ENCODE measurements at places on chromosomes 5 and 9.

GRCh38 chr9:6049798-6050197 is 34.4 kb upstream of the RANBP6 start:
- DNase-seq = peak; percentile 12

- DNase-seq = no peak
Observed at GRCh38 chr5:124790895-124791732, 44.7 kb upstream of the ZNF608 start.

DNA sequence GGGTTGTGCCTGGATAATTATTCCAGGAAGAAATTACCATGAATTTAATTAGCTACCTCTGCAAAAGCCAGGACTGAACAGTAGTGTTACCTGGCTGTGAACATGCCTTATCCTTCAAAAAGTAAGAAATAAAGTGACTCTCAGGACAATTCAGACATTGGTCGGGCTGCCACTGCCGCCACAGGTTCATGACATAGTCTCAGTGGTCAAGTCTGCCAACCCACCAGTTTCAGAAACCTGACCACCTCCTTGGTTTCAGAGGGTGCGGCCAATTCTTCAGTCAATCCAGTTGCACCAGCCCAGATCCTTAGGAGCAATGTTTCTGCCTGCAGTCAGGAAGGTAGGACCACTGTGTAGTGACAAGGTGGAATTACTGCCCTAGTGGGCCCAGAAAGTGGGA is 593.1 kb upstream of the DAB2 start:
- no peak for DNase-seq

GRCh38 chr5:14431534-14431933 is 150.1 kb upstream of the OTULINL start:
- no peak for DNase-seq

DNA sequence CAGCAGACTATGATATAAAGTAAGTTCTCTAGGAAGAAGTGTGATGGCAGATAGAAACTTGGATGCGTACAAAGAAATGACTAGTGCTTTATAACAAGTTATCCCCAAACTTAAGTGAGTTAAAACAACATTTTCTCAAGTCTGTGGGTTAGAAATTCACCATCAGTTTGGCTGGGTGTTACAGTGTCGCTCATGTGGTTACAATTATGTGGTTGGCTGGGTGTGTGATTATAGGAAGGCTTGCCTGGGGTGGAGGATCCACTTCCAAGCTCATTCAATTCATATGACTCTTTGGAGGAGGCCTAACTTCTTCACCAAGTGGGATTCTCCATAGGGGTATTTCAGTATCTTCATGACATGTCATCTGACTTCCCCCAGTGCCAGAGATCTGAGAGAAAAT is 10.3 kb upstream of the C9orf40 start:
- peak; percentile 15 for DNase-seq

DNA sequence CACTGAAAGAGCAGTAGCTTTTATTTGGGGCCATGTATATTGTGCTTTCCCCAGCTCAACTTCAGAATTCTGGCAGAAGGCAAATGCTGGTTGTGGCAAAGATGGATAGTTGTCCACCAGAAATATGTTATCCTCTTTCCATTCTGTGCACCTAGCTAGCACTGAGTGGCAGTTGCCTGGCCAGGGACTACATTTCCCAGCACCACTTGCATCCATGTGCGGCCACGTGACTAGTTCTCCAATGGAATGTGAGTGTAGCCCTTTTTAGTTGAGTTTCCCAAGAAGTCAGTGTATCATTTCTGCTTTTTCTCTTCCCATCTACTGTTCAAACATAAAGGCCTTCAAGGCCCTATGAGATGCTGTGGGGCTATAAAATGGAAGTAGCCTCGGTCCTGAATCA is 354.0 kb upstream of the CLINT1 start:
- no peak for DNase-seq

DNA sequence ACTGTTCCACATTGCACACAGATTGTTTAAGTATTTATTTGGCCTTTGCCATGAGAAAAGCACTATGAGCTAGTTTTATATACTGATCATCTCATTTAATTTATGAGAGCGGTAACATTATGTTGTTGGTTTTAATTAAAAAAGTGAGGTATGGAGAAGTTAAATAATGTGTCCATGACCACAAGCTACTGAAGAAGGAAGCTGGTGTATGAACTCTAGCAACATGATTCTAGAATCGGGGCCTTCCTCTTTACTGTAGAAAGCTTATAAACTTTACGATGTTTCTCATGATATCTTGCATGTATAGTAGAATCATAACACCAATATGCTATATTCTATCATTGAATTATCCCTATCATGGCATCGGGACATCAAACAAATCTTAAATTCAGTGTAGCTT is 52.9 kb upstream of the CDH18 start:
- DNase-seq = no peak

DNA sequence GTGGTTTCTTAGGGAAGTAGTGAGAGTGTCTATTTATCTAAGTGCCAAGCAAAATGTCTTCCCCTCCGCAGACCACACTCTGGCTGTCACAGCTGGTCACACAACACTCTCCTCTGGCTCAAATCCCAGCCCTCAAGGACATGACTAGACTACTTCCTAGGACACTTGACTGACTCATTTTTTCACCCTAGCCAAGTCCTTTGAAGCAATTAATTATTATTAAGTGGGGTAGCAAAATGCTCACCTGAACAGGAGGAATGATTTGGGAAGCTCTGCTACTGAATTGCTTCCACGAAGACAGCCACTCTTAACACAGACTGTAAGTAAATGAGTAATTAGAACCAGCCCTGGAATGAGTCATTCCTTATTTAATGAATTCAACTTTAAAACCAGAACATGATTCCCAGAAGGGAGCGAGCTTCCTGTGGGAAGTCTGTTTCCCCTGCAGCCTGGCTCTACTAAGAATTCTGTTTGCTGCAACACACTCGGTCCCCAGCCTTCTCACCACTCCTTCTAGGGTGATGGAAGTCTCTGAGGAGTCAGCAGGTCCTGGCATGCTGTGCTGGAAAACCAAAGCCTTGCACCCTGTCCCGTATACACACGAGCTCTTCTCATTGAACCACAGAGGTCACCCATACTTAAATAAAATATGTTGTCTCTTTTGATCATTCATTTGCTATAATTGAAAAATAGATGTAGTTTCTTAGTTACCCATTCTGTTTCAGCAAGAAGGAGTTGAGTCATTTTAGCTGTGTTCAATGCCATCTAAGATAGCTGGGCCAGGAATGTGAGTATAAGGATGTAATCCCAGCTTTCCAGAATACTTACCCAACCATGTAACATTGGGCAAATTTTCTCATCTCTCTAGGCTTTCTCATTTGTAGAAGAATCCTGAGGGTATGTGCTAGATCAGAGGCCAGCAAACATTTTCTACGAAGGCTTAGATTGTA is 218.6 kb upstream of the RASEF start:
- peak; percentile 83 for DNase-seq

GRCh38 chr9:82558346-82558745 is 504.6 kb downstream of the RASEF start:
- no peak for DNase-seq

- DNase-seq = peak; percentile 78
Observed at GRCh38 chr5:92364986-92365550, 982.0 kb upstream of the ARRDC3 start.

DNA sequence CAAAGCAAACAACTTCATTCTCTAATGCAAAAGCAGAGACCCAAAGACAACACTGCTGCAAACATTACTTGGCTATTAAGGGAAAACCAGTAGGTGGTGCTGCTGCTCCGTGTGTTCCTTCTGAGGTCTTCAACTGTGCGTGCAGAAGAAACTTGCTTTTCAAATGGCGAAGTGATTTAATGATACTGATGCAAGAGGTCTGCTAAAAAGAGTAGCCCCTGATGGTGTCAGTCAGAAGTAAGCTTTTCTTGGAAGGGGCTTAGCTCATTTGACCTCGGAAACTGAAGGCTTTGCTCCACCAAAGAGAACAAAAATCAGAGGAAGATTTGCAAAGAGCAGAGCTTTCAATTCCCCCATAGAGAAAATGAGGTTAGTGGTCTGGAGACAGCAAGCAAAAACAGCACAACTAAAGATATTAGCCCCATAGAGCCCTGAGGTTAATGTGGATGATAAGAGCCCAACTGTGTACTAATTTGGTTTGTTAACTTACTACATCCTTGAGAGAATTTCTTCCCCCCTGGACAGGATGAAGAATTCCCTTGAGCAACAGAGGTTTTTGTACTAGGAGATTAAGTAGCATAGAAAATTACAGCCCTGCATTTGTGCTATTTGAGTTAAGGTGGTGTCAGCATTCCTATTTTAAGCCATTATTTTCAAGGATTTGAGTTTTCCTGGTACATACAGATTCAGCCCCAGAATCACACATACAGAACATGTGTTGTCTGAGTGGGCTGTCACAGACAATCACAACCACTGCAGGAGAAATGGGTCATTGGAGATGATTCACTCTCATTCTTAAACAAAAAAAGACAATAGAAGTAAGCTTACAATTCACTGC is 153.2 kb upstream of the C9orf72 start:
- DNase-seq = peak; percentile 56

GRCh38 chr9:88302579-88303324 is 85.5 kb upstream of the SPIN1 start:
- DNase-seq = no peak

DNA sequence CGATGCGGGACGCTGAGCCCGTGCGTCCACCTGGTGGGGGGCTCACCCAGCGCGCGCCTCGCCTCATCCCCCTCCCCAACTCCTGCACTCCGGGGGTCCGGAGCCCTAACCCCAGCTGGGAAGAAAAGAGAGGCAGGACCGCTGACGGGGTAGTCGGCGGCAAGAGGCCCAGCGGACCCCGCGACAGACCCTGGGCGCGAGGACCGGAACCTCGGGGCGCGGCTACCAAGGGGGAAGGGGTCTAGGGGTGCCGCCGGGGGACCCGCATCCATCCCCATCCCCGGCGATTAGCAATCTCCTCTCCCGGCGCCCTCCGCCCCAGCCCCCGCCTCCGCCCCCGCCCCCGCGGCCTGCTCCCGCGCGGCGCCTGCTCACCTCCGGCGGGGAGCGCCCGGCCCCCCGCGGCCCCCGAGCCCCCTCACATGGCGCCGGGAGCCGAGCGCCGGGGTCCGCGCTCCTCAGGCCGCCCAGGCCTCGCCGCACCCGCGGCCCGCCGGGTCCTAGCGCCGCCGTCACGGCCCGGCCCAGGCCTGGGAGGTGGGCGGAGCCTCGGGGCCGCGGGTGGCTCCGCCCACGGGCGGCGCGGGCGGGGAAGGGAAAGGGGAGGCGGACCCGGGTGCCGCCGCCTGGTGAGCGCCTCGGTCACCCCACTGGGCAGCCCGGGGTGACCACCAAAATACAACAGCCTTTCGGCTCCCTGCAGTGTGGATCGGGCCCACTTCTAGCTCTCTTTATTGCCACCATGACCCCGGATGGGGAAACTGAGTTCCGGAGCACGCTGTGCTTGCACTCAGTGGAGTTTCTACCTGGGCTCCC is at the start of gene ST6GALNAC6:
TSS of gene ST6GALNAC6 (minus strand) at position 476 of the 816 bp plus-strand sequence. CDS start 1,622 bp downstream, outside the sequence.
- DNase-seq = peak; percentile 82

DNA sequence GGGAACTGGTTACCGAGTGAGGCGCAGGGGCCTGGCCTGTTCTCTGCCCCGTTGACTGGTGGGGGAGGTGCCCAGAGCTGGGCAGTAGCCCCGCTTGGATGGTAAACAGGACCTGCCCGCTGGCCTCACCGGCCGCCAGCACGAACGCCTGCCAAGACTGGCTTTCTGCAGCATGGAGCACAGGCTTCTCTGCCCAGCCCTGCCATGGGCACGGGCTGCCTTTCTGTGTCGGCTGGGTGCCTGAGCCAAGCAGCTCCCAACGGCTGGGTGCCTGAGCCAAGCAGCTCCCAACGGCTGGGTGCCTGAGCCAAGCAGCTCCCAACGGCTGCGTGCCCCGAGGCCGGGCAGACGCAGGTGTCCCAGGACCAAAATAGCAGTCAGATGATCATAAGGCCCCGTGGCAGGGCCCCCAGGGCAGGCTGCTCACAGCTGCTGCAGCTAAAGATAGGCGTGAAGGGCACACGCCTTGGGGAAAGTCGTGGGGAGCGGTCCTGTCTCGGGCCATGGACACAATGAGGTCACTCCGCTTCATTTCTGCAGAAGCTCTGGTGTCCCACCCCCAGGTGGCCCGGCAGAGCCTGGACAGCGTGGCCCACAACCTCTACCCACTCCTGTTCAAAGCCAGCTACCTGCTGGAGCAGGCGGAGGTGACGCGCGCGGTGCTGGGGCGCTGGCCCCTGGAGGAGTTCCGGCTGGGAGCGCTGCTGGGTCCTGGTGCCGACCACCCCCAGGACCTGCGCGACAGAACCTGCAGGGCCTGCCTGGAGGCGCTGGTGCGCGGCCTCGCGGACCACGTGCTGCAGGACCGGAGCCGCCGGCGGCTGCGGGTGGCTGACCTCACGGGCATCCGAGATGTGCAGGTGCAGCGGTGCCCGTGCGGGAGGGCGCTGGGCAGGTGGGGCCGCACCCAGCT is at the start of gene LRRC14B:
TSS of gene LRRC14B (plus strand) at position 460 of the 913 bp plus-strand sequence. CDS start at position 504, 44 bp downstream.
- DNase-seq = no peak

- DNase-seq = peak; percentile 86
Observed at GRCh38 chr9:34072868-34073590, 24.3 kb upstream of the UBAP2 start.

- no peak for DNase-seq
Observed at GRCh38 chr5:107696080-107696479, 25.3 kb upstream of the EFNA5 start.

- DNase-seq = peak; percentile 58
Observed at GRCh38 chr9:33924978-33925797, 108.2 kb downstream of the UBE2R2 start.

GRCh38 chr9:12876872-12877271 is 102.1 kb downstream of the LURAP1L start:
- no peak for DNase-seq

DNA sequence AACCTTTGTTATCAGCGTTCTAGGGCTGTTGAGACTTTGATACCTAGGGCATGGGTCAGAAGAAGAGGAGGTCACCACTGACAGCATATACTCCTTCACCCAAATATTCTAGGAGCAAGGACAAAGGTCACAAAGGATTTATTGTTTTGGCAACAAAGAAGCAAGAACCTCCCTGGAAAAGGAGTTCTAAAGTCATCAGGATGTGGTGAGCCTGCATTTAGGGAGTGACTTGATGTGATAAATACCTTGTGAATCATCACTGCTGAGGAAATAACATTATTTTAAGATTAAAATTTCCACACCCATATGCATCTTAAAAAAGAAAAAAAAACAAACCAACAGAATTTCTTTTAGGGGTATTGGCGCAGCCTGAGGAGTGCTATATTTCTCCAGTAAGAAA is 13.9 kb downstream of the IFNA1 start:
- peak; percentile 66 for DNase-seq

DNA sequence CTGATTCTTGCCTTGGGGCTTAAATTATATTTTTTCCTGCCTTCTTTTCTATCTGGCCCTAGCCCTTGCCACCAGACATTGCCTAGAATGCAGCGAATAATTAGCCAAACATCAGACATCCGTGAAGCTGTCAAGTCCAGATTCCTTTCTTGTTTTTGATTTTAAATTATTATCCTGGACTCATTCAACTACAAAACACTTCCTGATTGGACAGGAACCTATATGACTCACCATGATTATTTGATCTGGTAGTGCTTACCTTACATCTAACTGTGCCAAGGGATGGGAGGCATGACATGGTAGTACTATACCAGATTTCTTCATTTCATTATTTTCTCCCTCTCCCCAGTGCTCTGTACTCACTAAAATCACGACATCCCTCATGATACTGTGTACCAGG is 829.6 kb downstream of the TLR4 start:
- DNase-seq = no peak

GRCh38 chr5:76527685-76528161 is 95.5 kb downstream of the F2RL2 start:
- no peak for DNase-seq

Measured in AG10803 (cell line).